ENCODE measurements at places on chromosomes 2 and 18.

- no peak for DNase-seq
Measured at GRCh38 chr2:177273408-177273807, 8.9 kb upstream of the NFE2L2 start.

- DNase-seq: no peak
Measured at GRCh38 chr2:49582946-49583345, 428.6 kb upstream of the FSHR start.

- DNase-seq: peak; percentile 56
Measured at GRCh38 chr2:43225093-43225787, 1.2 kb downstream of the ZFP36L2 start.

- DNase-seq: no peak
Measured at GRCh38 chr2:175372704-175373701, 191.5 kb upstream of the ATP5MC3 start.

DNA sequence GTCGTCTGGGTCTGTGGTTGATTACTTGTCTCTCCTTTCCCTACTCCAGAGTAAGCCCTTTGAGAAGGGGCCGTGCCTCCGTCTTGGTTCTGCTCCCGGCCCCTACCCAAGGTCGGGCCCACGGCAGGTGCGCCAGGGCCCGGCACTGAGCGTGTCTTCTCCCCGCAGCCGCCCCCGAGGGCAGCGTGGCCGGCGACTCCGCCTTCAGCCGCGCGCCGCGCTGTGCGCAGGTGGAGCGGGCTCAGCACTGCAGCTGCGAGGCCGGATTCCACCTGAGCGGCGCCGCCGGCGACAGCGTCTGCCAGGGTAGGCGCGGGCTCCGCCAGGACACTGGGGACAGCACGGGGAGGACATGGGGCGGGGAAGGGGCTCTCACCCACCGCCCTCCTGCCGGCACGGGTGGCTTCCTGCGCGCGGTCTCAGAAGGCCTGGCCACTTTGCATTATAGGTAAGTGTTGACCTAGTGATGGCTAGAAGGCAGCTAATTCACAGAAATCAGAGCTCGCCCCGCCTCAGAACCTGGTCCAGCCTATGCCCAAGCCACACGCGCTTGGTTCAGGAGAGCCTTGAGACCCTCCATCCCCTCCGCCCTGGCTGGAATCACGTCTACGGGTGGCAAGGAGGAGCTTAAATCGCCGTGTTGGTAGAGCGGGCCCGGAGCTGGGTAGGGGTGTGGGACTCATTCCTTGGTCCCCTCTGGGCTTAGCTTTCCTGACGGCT is 43.5 kb downstream of the FBLN7 start:
- peak; percentile 52 for DNase-seq

- DNase-seq: no peak
Measured at GRCh38 chr2:168607992-168608391, 151.9 kb downstream of the CERS6 start.

DNA sequence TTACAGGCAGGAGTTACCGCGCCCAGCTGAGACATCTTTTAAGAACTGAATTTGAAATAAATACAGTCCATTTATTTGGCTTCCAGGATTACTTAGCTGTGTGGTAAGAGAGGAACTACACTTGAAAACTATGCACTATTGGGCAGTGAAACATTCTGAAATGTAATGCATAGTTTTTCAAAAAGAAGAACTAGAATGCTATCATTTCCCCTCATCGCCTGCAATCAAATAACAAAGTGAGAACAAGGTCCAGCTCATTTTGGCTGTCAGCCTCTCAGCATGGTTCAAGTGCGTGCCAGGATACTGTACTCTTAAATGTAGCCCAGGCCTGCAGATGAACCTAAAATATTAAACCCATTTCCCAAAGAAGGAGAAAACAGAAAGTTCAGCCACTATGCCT is 76.6 kb upstream of the ARL5A start:
- DNase-seq: no peak

DNA sequence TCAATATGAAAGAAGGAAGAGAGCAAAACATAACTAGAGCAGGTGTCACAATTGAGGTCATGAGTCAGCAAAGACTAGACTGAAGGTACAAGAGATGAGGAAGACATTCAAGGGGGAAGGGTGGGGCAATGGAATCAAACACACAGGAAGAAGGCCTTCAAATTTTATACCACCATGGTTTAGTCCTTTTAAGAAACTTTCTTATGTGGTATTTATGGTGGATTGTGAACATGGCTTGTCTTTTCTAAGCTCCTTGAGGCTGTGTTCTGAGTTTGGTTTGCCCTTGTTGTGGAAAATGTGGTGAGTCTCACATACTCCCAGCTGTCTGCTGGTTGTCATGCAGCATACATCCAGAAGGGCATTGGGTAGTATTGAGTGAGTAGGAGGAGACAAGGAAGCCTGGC is 62.1 kb downstream of the NABP1 start:
- DNase-seq: no peak

GRCh38 chr18:27652480-27653121 is 467.5 kb upstream of the CHST9 start:
- no peak for DNase-seq

- DNase-seq: no peak
Measured at GRCh38 chr2:119864318-119864717, 104.6 kb downstream of the PTPN4 start.

- DNase-seq: no peak
Measured at GRCh38 chr2:16126517-16127275, 186.3 kb downstream of the MYCN start.

GRCh38 chr2:136008205-136008865 is 22.9 kb upstream of the DARS1 start:
- peak; percentile 56 for DNase-seq

DNA sequence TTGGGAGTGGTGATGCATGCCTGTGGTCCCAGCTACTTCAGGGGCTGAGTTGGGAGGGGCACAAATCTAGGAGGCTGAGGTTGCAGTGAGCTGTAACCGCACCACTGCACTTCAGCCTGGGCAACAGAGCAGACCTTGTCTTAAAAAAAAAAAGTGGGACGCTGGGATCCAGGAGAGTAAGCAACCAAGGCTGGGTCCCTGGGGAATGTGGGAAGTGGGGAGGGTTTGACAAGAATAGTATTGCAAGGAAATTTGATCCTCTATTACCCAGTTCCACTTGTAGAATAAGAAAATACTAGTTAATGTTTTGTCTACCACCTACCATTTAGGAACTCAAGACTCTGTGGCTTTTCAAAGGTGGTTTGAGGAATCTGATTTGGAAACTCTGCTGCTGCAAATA is 21.1 kb upstream of the DYTN start:
- no peak for DNase-seq

DNA sequence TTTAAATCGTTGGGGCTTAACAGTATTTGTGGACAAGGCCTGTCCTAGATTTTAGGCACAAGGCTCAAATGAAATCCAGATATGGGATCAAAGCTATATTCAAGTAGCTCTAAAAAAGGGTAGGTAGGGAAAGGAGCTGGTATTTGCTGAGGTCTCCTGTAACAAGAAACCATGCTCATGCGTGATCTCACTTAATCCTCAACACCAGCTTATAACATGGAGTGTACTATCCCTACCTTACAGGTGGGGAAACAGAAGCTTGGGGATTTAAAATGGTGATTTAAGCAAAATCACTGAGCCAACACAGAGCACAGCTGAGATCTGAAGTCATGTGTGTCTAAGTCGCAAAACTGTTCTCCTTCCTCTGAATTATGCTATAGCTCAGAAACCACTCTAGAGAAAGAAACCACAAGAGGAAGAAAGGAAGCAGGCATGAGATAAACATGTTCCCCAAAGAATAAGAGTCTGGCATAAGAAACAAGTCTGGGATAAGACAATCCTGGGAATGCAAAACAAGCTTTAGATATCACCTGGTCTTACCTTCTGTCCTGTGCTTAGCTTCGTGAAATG is 43.1 kb downstream of the CYRIA start:
- no peak for DNase-seq

- no peak for DNase-seq
Measured at GRCh38 chr18:35481960-35482366, 15.8 kb downstream of the INO80C start.

GRCh38 chr2:96320728-96321622 is 4.1 kb upstream of the ITPRIPL1 start:
- no peak for DNase-seq

DNA sequence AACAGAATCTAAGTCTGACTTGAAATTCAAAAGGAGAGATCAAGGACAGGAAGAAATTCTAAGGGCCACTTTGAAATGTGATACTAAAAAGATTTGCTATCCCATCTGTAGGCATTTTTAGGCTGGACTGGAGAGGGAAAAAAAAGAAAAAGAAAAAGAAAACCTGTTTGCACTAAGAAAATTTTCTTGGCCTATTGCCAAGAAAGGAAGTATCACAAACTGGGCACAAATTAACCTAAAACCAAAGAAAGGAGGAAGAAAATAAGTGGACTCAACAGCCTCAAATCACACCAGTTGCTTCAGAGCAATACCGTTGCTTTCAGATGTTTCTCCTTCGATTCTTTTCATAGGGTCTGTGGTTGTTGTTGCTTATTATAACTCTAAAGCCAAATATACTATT is 287.9 kb upstream of the VRK2 start:
- DNase-seq: no peak

DNA sequence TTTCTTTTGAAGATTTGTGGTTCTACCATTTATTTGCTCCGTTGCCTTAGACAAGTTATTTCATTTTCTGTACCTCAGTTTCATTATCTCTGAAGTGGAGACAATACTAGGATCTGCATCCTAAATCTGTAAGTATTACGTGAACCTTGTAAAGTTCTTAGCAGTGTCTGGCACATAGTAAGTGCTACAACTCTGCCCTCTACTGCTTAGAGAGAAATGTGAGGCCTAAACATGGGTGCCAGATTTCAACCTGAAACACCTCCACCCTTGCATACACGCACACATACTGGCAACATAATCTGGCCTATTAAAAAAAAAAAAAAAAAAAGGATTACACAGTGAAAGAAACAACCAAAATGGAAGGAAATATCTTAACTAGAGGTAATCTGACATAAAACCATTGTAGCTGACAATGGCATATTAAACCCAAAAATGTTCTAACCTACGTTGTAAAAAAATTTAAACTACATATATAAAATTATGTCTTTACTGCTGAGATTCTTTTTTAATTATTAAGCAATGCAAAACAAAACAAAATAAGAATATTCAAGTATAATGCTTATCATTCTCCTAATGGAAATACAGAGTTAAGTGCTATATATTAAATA is 132.6 kb downstream of the MAP2 start:
- DNase-seq: no peak

GRCh38 chr2:216648105-216648504 is 14.9 kb downstream of the IGFBP2 start:
- no peak for DNase-seq

GRCh38 chr2:240663546-240664190 is 19.0 kb downstream of the AQP12B start:
- no peak for DNase-seq

GRCh38 chr18:48663096-48663930 is 124.5 kb downstream of the CTIF start:
- DNase-seq: no peak

GRCh38 chr2:200383380-200384110 is 77.1 kb downstream of the SPATS2L start:
- no peak for DNase-seq

- no peak for DNase-seq
Measured at GRCh38 chr2:241223211-241224017, 34.9 kb downstream of the ANO7 start.
